ENCODE measurements at places on chromosomes 12 and 14.

DNA sequence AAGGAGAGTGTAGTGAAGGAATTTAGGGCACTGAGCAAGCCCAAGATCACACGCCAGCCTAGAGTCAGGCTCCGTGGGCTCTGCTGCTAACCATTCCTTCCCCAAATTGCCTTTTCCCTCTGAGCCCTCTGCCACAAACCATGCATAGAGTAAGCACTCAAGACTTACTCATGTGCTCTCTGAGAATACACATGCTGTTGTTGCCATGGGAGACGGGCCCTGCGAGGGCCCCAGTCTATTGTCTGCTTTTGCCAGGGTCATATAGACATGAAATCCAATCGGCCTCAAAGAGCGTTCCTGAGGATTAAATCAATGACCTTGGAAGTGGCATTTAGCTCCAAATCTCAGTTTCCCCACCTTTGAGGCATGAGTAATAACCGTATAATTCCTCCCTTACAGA, 48.7 kb upstream of the WSCD2 start:
- no peak for DNase-seq

DNA sequence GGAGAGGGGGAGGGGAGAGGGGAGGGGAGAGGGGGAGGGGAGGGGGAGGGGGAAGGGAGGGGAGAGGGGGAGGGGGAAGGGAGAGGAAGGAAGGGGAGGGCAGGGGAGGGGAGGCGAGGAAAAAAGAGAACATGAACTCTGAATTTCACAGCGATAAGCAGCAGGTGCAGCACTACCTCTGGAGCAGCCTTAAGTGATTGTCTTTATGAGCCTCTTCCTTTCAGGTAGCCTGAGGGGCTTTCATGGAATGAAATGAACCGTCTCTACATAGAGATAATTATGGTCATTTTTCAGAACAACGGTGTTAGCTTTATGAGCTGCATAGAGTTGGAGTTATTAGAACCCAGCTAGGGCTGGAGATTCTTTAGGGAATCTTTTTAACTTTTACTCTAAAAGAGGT, 18.1 kb upstream of the PTCSC3 start:
- DNase-seq, result no peak

- DNase-seq, result no peak
Observed at GRCh38 chr14:75101491-75101890, 25.4 kb downstream of the NEK9 start.

DNA sequence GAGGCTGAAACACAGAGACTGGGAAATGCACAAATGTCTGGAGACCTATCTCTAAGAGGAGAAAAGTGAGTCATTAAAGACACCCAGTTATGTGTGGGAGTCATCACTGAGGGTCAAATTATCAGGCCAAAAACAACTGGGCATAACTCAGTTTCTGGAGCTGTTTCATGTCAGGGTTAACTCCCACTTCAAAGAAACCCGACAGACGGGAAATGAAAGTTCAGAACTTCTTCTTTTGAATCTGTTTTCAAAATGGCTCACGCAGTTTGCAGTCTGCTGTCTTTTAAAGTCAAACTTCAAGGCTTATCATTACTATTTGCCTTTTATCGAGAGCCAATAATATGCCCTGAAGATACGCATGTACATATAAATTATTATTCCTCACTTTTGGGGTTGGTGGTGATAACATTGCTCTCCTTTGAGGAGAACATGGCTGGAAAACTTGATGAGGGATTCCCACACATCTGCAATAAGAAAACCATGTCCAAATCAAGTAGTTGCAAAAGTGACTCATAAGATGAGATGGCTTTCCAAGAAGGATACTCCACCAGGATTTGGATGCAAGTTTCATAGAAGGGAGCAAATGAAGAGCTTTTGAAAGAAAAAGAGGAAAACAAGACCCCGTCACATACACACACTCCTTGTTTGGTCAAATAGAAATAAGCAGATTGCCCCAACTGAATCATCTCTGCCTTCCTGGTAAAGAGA, 341.4 kb downstream of the ADAMTS20 start:
- DNase-seq, result no peak

DNA sequence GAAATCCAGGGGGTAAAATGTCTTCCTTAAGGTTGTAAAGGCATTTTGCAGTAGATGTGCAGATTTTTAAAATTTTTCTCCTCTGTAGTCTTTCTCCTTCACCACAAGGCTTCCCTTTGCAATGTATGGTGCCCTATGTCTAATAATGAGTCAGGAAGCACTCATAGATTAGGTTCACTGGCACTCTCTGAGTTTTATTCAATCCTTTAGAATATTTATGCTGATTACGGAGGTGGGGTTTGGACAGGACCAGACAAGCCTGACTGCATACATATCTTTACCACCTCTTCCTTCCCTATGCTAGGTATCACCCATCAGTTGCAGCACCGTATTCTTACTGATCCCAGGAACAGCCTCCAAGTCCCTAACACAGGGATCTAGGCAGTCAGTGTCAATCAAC, 99.5 kb downstream of the NEDD1 start:
- DNase-seq, result no peak

- DNase-seq, result no peak
Observed at GRCh38 chr14:30252783-30253674, 305.9 kb upstream of the G2E3 start.

- no peak for DNase-seq
Observed at GRCh38 chr14:79583738-79584408, 627.4 kb downstream of the DIO2 start.

- DNase-seq, result no peak
Observed at GRCh38 chr14:54786838-54787237, 115.8 kb downstream of the GCH1 start.

GRCh38 chr12:107519906-107520859, 165.4 kb upstream of the PWP1 start:
- DNase-seq, result no peak

DNA sequence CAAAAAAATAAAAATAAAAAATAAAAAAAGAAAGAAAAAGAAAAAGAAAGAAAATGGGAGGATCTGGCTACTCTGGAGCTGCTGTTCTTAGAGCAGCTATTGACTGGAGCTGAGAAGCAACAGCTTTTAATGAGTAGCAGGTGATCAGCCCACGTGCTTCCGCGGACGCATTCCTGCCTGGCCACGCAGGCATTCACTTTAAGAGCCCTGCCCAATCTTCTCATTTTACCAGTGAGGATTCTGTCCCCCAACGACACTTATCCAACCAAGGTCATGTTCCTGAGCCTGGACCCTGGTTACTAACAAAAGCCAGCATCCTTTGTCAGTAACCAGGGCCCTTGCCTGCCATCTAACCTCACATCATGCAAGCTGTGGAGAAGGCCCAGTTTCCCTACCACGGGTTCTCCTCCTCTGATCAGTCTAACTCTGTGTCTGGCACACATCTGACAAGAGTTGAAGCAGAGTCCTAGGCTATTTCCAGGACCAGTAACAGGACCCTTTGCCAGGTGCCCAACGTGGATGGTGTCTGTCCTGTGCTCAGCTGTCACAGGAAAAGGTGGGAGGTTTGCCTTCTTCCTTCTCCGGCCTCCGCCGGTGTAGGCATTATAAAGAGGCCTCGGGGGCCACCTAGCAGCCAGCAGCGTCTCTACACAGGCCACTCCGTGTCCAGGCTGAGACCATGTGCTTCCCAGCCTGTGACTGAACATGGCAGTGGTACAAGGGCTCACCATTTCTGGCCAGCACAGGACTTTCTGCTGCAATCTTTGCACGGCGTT, 60.9 kb upstream of the GPATCH2L start:
- DNase-seq, result no peak

GRCh38 chr12:127401536-127401935, 865.4 kb upstream of the TMEM132C start:
- DNase-seq, result no peak

DNA sequence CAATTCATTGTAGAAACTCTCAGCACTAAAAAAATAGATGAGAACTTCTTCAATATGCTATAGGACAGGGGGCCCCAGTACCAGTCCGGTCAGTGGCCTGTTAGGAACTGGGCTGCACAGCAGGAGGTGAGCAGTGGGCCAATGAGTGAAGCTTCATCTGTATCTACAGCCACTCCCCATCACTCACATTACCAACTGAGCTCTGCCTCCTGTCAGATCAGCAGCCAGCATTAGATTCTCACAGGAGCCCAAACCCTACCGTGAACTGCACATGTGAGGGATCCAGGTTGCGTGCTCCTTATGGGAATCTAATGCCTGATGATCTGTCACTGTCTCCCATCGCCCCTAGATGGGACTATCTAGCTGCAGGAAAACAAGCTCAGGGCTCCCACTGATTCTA, 15.7 kb upstream of the ANO2 start:
- DNase-seq, result no peak

DNA sequence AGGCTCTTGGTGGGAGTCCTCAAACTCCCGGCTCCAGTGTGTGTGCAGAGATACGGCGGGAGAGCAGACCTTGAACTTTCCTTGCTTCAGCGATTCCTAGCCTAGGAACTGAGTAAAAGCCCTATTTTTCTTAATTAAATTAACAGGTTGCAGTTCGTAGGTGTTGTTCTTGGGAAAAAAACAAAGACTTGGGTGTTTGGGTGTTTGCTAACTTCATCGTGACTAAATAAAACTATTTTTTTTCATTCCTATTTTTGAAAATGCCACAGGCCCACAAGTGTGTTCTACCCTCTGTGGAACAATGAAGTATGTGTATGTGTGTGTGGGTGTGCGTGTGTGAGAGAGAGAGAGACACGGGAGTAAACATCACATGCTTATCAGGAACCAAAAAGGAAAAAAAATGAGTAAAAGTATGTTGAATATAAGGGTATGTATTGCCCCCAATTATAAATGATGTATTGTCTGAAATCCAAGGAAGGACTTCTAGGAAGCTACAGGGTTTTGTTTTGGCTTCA, 651 bp downstream of the TMEM117 start:
- no peak for DNase-seq

- no peak for DNase-seq
Observed at GRCh38 chr14:97719931-97720330, 922.7 kb downstream of the VRK1 start.

- DNase-seq, result no peak
Observed at GRCh38 chr12:109446-109845, 42.9 kb downstream of the IQSEC3 start.

DNA sequence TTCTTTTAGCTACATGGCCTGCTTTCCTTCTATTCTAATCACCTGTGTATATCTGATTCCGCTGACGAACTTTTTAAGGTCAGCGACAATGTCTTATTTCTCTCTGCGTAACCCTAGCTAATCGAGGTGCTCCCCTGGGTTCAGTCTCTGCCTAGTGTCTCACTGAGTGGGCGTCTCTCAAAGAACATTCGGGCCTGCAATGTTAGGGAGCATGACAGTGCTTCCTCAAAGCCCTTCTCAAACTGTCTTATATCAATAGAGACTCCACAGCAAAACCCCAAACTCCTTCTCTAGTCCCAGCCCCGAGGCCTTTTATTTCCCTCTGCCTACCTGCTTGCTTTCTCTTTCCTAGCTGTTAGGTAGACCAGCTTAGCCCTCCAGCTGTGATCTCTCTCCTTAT, 13.7 kb upstream of the RPS6KL1 start:
- no peak for DNase-seq

GRCh38 chr14:99562856-99563748, 40.9 kb downstream of the CCDC85C start:
- DNase-seq, result no peak

DNA sequence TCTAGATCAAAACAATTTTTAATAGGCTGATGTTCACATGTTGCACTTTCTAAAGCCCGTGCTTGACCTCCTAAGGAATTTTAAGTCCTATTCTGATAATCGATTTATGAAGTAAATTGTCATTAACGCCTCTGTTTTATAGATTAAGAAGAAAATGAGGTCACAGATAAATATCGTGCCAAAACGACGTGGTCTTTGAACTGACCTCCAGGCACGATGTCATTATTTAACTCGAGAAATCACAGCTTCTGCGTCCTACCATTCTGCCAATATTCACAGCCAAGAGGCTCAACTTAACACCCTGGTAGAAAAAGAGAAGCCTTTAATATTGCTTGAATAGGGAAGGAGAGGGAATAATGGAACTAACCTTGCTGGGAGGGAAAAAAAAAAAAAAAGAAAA, 888 bp upstream of the EEA1 start:
- no peak for DNase-seq

- no peak for DNase-seq
Observed at GRCh38 chr12:53505555-53506449, 1.5 kb downstream of the NPFF start.

GRCh38 chr12:115163710-115164109, 479.7 kb upstream of the TBX3 start:
- DNase-seq, result no peak

DNA sequence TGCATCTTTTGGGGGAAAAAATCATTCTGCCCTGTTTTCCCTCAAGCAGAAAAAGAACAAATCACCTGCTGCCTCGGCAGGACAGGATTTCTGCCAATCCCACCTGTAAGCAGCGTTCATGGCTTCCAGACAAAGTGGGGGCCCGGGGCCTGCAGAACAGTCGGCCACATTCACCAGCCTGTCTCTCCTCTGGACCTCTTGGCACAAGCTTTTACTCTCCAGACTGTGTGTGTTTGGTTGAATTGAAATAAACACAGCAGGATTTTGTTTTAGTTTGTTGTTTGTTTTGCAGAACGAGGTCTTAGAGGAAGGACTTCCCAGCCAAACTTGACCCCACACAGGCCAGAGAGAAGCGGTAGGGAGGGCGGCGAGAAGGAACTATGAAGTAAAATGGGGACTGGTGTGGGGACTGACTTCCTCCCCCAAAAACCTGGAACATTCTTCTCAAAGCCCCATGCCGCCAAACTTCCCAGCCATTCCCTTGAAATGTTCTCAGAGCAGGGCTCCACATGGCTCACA, 41.7 kb upstream of the FOS start:
- DNase-seq, result no peak

GRCh38 chr12:92721130-92721529, 18.3 kb downstream of the PLEKHG7 start:
- DNase-seq, result no peak

DNA sequence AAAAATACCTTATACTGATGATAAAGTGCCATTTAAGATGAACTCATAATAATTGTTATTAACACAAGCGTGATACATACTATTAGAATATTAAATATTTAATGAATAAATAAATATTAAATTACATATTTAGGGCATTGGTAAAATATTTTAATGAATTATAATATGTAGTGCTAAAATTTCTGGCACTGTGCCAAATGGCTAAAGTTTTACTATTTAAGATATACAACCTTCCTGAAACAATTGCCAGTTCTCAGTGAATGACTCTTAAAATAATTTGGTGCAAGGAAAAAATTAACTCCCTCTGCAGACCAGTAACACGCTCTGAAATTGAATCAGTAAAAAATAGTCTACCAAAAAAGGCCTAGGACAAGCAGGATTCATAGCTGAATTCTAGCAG, 428.9 kb upstream of the ATXN7L3B start:
- no peak for DNase-seq

GRCh38 chr14:91897106-91897701, 29.9 kb upstream of the TC2N start:
- DNase-seq, result no peak

- no peak for DNase-seq
Observed at GRCh38 chr12:6763380-6763779, 2.8 kb upstream of the PTMS start.

Measured in stimulated activated CD4-positive, alpha-beta T cell treated with anti-CD3 and anti-CD28 coated beads, Interleukin-1b, Interleukin-23, amount 100 ng/mL, for 1 hour (primary cell).